ENCODE measurements at places on chromosomes 1 and 21. TPM values are rescaled to one million over a fixed set of nuclear protein-coding genes. Genes with fewer than 3 reads are reported as not detected.

GRCh38 chr1:246907472-246907871, 24.3 kb downstream of the AHCTF1 start:
- peak; percentile 48 for DNase-seq

- DNase-seq = no peak
Observed at GRCh38 chr1:211734791-211735190, 59.4 kb upstream of the NEK2 start.

GRCh38 chr1:18721041-18721440, 90.4 kb downstream of the PAX7 start:
- no peak for DNase-seq

GRCh38 chr1:234474375-234474774, 4.6 kb downstream of the TARBP1 start:
- no peak for DNase-seq

DNA sequence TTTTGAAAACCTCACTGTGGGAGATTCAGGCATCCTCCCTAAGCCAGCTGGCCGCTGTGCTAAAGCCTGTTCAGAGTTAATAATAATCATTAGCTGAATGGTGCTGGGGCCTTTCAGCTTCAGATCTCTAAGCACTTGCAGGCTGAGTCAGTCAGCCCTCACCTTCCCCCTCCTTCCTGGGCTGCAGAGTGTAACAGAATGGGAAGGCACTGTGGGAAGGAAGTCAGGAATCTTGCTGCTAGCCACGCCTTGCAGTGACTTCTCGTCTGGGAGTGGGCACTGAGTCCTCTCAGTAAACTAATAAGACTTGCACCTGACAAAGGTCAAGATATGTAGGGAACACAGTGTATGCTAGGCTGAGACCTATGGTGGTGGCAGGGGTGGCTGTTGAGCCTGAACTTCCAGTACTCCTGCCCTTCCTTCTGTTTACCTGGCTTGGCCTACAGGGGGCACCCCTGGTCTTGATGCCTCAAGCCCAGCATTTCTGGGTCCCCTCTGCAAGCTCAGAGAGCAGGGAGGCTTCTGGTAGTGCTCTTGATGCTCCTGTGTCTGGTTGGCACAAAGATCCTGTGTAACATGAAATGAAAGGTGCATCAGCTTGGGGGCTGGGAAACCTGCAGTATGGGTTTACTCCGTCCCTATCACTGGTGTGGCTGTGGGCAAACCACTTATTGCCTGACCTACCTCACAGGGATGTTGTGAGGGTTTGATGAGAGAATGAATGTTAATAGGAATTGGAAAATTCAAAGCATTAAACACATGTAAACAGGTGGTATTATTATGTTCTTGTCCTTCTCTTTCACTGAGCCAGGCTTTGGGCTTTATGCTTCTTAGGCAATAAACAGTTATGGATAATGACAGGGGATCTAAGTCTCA, 6.0 kb downstream of the CYB561D1 start:
- DNase-seq = no peak

The OR2L8 gene
- 0.53 TPM for total RNA-seq

DNA sequence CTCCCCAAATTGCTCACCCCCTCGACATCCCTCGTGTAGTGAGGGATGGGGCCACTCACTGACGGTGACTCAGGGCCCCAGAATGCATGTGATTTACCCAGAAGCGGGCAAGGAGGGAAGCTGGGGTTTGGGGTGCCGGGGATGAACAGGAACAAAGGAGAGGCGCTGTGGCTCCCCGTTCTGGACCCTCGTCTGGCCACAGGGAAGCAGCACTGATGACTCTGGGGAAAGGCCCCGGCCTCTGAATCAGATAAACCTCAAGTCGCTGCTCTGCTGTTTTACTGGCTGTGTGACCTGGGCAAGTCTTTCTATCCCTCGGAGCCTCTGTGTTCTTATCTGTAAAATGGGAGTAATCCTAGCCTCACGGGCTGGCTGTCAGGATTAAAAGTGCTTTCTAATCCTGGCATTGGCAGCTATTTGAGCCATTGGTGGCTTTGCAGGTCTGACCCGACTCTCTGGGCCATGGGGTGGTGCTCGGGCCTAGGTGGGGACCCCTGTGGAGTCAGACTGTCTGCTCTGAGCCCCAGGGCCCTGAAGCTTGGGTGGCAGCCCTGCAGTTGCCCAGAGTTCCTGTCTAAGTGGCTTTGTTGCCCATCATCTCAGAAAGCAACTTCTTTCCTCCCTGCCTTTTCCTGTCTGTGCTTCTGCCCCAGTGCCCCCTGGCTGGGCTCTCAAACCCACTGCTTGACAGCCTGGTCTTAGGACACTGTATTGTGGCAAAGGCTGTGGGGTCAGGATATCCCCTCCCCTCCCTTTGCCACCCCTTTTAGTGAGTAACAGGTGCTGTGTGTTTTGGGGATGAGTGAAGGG, 5.5 kb downstream of the TNFRSF1B start:
- no peak for DNase-seq

The KIF2C gene
- total RNA-seq = 9.4 TPM

DNA sequence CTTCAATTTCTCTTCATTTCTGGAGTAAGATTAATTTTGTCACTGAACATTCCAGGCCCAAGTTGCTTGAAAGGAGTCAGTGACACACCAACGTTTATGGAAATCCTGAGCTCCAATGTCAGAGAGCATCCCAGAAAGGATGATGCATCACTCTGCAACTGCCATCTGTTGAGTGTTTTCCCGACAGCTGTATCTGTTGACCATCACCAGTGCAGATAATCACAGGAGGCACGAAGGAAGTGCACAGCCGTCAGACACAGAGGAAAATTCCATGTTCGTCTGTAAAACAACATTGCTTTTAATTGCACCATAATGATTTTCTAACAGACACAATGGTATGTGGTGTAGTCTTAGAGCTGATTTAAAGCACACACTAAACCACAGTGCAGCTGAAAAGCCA, 376.7 kb upstream of the ADGRL2 start:
- DNase-seq = no peak

GRCh38 chr1:173057984-173058383, 7.2 kb upstream of the TNFSF18 start:
- DNase-seq = no peak

- no peak for DNase-seq
Observed at GRCh38 chr1:8167936-8168335, 141.8 kb upstream of the ERRFI1 start.

- no peak for DNase-seq
Observed at GRCh38 chr1:36836196-36836883, 198.0 kb downstream of the GRIK3 start.

The SMG7 gene
- 47.5 TPM for total RNA-seq

The KRTAP12-2 gene
- total RNA-seq = not detected

GRCh38 chr1:170619241-170620028, 44.5 kb upstream of the PRRX1 start:
- no peak for DNase-seq

The KCNJ6 gene
- total RNA-seq = 0.26 TPM

DNA sequence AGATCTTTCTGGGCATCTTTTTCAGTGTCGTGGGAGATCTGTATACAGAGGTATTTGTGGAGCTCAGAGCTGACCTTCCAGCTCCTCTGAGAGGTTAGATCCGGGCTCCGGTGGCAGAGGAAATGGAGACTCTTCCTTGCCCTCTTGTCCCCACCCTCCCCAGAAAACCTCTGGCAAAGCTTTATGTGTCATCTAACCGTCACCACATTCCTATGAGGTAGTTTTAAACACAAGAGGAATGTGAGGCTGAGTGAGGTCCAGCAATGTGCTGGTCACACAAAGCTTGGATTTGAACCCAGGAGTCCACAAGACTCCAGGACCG, 1.2 kb downstream of the CD160 start:
- no peak for DNase-seq

The TCEA3 gene
- total RNA-seq = 44.8 TPM

GRCh38 chr1:60672449-60672848, 409.9 kb upstream of the NFIA start:
- no peak for DNase-seq

DNA sequence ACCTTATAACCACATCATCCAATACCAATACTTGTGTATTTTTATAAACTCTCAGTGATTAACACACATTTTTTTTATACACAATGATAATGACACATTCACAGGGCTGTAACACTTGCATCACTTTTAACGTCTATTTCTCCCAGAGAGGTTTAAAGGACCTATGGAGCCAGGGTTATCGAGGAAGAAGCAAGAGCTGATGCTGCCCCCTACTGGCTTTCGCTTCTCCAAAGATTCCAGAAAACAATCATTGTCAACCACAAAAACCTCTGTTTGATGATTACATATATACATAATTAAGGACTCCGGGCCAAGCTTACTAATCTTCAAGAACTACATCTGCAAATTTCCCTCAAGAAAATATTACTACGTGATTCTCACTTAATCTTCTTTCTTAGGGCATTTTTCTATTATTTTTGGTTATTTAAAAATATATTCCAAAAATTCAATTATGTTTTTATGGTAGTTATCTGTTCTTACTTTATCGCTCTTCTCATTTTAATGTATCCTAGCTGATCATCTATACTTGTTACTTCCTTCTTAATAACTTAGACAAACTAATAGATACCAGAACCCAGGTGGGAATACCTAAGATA, 214.5 kb downstream of the VAV3 start:
- DNase-seq = peak; percentile 49

GRCh38 chr21:42157606-42158310, 61.2 kb upstream of the ABCG1 start:
- DNase-seq = no peak

The MAP7D1 gene
- 31.7 TPM for total RNA-seq

DNA sequence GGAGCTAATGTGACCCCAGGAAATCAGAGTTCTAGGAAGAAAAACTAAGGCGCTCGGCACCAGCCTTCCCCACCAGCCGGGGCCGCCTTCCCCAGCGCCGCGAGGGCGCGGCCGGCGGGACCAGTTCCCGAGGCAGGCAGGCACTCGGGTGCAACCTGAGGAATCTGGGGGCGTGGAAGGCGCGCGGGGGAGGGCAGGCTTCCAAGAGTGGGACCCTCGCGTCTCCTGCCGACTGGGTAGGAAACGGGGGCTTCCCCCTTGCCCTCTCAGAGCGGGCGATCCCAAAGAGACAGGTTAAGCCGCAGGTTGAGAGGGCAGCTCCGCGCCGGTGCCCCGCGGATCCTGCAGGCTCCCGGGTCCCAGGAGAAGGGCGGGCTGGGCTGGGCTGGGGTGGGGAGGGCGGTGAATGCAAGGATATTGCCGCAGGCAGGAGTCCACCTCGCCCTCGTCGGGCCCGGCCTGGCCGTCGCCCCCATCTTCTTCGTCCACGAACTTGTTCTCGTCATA, 431 bp downstream of the ARPC5 start:
- DNase-seq = no peak

GRCh38 chr1:15764269-15764764, 5.7 kb downstream of the FBLIM1 start:
- no peak for DNase-seq

The KLHL20 gene
- 45.1 TPM for total RNA-seq

DNA sequence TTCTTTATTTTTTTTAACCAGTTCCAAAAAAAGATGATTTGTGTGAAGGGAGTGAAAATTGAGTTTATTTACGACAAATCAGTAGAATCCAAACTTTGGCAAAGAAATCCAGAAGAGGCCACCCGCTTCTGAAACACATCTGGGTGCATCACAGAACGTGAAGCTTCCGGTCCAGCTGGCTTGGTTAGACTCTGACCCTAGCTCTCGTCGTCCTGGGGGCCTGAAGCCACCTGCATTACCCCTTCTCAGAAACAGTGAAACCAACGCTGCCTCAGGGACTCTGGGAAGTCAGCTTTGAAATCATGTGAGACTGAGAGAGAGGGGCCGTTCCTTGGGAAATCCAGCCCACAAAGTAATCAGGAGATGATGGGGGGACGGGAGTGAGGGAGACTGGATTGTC, 21.8 kb downstream of the AJAP1 start:
- no peak for DNase-seq

The CELF3 gene
- 0.37 TPM for total RNA-seq

The IPP gene
- 19.0 TPM for total RNA-seq

DNA sequence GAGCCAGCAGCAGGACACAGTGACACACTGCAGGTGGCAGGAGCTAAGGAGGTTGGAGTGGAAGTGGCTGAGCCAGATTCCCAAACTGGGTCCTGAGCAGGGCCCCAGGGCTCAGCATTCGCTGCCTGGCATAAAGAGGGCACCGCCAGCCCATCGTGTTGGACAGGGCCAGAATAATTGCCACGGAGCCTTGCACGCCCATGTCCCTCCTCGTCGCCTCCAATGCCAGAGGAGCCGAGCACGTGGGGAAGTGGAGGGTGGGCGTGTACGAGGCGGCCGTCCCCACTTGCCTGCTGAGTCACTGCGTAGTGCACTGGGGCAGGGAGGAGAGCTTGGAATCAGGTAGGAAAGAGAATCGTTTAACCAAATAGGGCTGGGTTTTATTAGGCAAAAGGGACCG, 26.1 kb upstream of the LRRC47 start:
- DNase-seq = no peak

The RIPPLY3 gene
- total RNA-seq = not detected

- no peak for DNase-seq
Observed at GRCh38 chr1:24864370-24864777, 65.7 kb downstream of the RUNX3 start.

DNA sequence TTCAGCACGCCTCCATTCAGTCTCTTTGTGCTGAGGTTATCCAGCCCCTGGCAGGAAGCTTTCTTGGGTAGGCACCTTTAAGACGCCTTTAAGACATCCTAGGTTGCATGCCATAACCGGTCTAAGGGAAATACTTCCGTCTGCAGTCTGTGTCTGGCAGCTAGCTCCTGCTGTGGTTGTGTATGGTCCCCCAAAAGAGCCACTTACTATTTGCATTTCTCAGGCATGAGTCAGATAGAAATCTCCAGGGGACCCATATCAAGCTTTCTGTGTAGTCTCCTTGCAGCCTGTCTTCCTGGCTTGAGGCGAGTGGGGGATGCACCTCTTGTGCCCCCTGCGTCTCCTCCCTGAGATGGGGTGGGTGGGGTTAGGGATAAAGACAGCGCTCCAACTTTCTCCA, 10.0 kb upstream of the RYR2 start:
- DNase-seq = no peak

The SPRR2G gene
- not detected for total RNA-seq

The PRAMEF7 gene
- total RNA-seq = not detected

DNA sequence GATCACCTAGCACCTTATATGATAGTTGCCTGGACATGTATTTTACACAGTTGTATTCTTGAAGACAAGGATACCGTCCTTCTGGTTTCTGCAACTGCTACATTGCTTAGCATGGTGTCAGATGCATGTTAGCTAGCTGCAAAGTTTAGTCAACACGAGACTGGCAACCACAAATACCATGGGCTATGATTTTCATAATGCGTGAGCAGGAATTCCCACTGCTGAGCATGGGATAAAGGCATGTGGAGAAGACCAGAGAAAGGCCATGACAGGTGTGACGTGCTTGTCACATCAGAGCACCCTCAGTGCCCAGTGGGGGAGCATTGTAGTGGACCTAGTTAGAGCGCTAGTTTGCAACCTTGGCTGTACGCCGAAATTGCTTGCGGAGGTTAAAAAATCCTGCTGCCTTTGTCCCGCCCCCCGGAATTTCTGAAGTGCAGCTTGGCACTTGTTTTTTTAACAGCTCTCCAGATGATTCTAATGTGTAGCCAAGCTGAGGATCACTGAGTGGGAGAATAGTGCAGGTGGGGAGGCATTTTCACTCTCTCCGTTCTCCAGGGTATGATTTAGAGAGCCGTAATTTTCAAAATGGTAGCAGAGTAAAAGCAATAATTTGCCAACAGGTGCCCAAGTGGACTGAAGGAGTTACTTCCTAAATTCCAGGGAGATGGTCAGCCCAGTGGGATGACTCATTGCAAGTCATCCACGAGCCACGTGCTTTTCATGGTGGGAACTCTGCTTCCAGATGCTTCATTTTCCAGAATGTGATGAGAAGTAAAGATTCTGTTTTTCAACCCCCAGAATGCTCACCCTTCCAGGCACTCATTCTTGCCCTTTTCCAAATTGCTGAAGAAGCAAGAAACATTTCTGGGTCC, 81.0 kb downstream of the CNIH3 start:
- DNase-seq = no peak

Data from urinary bladder (tissue), 4 donors.